Esophagus squamous epithelium (tissue), 5 donors: ENCODE measurements at places on chromosomes 2 and 18.

- no peak for DNase-seq
Measured at GRCh38 chr2:99763764-99764163, 273.9 kb upstream of the REV1 start.

DNA sequence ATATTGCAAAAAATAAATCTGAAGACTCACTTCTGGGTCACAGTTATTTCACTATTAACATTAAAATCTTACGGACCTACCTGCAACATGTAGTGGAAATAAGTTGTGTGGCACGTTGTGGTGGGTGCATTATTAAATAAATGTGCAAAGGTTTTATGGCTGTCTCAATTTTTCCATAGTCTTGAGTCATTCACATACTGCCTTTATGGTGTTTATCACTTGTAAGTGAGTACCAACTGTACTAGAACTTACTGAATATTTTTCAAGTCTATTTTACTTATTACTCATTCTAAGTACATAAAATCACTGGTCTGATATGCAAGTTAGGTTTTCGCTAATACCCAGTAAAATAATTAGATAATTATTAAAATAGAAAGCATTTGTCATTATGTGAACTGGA, 47.6 kb upstream of the SLC30A6 start:
- no peak for DNase-seq

DNA sequence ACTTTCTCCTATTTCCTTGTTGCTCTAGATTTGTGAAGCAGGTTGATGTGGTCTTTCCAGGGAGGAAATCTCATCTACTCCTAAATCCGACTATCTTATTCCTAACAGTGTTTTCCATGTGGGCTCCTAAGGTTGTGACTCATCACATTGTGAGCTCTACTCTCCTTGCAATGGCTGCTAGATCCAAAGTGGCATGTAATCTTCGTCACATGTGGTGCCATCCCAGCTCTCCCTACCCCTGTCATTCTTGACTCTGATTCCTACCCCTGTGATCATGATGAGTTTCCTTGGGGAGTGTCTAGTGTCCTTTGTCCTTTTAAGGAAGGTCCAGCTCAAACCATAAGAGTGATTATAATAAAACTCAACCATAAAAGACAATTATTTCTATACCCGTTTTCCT, 47.3 kb upstream of the GULP1 start:
- DNase-seq, result no peak

- DNase-seq, result no peak
Measured at GRCh38 chr2:120787822-120788700, 52.4 kb downstream of the GLI2 start.

DNA sequence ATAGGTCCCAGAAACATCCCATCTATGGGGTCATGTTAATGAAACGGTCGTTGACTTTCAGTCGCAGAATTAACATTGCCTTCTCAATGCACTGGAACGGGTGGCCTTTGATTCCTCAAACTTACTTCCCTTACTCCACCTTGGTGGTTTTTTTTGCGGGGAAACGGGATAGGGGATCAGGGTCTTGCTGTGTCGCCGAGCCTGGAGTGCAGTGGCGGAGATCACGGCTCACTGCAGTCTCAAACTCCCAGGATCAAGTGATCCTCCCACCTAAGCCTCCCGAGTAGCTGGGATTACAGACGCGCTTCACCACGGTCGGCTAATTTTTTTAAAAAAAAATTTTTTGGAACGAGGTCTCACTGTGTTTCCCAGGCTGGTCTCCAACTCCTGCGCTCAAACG, 754 bp downstream of the ATG16L1 start:
- DNase-seq, result no peak

DNA sequence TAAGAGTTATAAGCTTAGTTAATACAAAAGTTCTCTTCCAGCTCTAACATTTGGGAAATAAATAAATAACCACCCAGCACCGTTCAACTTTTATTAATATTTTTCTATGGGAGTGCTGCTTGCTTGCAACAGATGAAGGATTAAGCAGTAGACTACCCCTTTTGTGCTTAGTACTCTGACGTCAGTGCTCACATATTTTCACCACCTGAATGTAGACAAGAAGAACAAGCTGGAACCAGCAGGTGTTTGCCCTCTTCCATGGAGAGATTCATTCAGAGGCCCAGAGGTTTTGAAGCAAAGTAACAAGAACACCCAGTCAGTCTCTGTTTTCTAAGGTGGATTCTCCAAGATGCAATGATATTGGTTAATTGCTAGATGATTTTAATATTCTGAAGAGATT, 307.1 kb upstream of the PIK3C3 start:
- DNase-seq, result no peak

GRCh38 chr2:9360701-9361100, 62.6 kb downstream of the ITGB1BP1 start:
- no peak for DNase-seq

DNA sequence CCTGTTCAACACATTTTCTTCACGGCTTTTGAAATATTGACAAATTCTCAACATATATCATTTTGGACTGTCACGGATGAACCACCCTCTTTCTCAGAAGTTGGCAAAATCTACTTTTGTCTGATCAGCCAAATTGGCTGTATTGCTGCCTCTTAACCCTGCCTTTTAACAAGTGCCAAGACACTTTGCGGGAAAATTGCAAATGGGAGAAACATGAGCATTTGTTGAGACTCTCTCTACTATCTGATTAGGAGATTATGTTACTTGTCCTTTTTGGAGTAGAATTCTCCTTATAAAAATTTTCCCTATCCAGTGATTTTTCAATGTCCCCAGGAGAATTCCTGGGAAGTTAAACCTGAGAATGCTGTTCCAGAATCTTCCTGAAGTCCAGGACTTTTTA, 256.2 kb upstream of the ZSWIM2 start:
- DNase-seq, result no peak

GRCh38 chr2:151029406-151030157, 232.1 kb downstream of the RBM43 start:
- no peak for DNase-seq

DNA sequence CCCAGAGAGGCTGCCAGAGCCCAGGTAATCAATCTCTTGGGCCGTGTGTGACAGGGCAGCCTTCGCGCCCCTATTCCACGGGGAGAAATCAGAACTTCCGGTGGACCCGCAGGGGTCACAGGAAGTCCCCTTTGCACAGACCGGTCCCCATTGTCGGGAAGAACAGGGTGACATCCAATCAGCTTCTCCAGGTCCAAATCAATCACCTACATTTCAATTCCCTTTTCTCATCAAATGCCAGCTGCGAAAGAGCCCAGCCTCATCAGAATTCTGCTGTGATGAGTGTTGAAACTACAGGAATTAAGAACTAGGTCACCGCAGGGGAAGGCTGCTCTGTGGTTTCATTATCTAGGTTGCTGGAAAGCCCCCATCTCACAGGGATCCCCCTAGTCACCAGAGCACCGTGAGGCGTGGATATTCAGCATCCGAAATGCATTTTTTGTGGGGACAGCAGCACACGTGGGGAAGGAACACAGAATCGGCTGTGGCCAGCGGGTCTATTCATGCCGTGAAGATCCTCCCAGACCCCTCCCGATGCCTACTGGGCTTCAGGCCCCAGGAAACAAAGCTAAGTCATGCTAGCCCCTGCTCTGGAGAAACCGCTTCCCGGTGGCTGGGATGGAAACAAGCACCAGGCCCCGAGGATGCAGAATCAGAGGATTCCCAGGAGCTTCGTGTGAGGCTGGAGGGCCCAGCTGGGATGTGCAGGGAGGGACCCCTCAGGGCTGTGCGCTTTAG, 193.7 kb upstream of the ID2 start:
- no peak for DNase-seq

DNA sequence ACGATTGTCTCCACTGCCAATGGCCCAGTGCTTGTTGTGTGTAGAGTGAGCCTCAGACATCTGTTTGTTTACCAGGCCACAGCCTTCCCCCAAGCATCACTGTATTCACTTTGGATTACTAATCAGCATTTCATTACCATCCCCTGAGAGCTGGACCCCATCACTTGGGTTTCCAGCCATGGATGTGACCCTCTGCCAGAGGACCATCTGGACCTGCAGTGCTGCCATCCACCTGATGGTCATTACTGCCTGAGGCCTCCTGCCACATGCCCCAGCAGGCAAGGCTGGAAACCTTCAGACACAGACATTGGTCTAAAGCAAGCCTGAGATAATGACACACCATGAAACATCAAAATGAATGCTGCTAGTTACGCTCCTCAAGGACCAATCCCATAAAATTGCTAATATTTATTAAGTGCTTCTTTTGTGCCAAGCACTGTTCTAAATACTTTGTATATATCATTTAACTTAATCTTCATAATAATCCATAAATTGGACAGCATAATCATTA, 2096.3 kb upstream of the CELF4 start:
- DNase-seq, result no peak

DNA sequence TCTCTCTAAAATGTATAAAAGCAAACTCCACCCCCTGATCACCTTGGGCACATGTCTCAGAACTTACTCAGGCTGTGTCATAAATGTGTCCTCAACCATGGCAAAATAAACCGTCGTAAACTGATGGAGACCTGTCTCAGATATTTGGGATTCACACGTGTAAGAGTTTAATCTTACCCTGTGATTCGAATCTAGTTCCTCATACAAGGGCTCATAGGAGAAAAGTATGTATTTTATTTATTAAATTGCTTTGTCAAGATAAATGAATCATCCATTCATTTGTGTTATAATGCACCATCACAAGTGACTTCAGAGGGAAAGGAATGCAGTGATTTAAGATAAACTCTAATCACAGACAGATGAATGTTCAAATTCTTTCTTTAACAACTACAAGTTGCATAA, 712.5 kb upstream of the LRATD1 start:
- DNase-seq, result no peak
